H7 (cell line): ENCODE measurements at places on chromosomes 12 and 14.
A peak's percentile ranks its signal among the peaks of the same experiment; 100 is the strongest.

DNA sequence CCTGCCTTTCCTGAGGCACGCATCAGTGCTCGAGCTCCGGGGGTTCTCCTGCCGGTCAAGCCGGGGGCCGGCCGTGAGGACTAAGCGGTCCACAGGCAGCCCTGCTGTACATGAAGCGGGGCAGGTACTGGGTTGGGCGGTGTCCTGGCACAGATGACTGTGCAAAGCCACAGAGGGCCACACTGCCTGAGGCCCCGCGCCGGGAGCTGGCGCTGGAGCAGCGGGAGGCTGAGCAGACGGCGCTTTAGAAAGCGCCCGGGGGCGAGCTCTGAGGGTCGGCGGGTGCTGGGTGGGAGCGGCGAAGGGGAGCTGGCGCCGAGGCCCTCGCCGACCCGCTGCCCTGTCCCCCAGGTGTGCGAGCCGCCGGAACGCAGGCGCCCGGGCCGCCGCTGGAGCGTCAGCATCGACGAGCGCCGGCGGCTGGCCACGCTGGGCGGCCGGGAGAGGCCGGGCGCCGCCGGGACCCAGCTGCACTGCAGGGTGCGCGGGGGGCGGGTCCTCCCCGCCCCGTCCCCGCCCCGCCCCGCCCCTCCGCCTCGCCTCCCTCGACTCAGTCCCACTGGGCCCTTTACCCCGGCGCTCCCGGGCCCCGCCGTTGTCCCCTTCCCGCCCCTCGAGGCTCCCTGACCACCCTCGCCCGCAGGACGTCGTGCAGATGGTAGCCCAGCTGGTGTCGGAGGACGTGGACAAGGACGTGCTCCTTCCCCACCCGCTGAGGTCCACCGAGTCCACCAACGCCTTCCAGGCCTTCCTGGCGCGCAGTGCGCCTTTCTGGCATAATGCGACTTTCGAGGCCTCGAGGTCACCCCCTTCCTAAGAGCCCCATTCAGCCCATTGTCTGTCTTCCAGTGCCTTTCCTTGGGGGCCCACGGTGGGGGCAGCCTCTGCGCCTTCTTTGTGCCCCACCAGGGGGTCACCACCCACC lies 8.3 kb upstream of the MTA1 start:
- peak; percentile 99 for DNase-seq

DNA sequence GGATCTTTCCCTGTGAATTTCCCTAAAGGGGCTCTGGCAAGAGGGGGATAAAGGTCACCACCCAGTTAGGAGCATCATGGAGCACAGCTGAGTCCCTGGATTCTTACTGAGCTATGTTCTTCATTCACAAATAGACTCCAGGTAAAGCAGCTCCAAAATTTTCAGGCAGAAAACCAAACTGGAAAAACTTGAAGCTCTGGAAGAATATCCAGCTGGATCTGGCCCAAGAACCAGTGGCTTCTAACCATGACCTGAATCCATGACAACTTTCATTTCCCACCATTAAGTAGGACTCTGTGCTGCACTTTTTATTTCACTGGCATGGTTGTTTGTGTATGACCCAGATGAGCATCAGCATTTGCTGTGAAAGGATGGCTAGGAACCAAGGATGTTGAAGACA lies 180.4 kb upstream of the FKBP4 start:
- DNase-seq = no peak

- DNase-seq = peak; percentile 30
These were observed 1.3 kb upstream of the DYRK2 start for GRCh38 chr12:67647181-67647798.

DNA sequence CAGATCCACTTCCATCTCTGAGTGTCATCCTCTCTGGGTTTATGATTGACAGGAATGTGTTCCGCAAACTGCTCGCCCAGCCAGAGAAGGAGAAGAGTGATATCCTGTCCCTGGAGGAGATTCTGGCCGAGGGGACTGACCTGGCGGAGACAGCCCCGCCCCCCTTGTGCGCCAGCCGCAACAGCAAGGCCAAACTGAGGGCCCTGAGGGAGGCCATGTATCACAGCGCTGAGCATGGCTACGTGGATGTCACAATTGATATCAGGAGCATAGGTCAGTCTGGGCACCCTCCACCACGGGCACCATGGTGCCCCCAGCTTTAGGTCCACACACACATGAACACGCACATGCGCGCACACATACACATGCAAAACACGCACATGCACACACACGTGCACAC lies 67.5 kb upstream of the PWP1 start:
- no peak for DNase-seq

DNA sequence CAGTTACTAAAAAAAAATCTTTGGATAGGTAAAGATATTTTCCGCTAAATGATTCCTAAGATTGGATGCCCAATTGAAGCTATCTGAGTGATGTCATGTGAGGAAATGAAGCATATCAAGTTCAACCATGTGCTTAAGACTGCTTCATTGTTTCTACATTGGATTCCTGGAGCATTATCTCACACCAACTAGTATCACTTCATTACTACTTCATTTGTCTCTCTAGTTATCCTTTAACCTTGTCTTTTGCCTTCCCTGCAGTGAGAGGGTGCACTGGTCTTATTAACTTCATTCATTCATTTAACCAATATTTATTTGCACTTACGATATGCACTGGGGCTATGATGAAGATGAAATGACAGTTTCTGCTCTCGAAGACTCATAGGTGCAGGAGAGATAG lies 198.1 kb downstream of the SLC38A4 start:
- no peak for DNase-seq

DNA sequence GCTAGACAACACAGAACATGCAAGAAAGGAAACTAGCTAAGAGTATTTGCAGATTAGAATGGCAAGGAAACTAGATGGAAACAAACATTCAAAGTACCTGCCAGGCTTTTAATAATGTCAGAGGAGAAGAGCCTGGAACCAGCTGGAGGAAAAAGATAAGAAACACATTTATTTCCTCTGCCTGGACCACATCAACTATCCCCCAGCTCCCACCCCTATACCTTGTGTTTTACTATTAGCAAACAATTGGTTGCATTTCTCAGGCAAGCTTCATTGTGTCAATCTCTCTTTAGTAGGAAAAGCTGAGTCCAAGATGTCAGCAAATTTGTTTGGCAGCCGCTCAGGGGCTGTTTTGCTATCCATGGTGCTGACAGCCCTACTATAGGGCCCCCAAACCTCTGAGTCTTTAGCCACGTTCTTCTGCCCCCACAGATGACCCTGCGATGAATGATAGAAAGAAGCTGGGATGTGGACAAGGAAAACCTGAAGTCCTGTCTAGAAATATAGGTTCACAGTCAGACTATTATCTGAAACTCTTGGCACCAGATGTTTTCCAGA lies 11.6 kb upstream of the SYNDIG1L start:
- DNase-seq = peak; percentile 74

- DNase-seq = no peak
These were observed 58.9 kb downstream of the DDX51 start for GRCh38 chr12:132085291-132085635.

DNA sequence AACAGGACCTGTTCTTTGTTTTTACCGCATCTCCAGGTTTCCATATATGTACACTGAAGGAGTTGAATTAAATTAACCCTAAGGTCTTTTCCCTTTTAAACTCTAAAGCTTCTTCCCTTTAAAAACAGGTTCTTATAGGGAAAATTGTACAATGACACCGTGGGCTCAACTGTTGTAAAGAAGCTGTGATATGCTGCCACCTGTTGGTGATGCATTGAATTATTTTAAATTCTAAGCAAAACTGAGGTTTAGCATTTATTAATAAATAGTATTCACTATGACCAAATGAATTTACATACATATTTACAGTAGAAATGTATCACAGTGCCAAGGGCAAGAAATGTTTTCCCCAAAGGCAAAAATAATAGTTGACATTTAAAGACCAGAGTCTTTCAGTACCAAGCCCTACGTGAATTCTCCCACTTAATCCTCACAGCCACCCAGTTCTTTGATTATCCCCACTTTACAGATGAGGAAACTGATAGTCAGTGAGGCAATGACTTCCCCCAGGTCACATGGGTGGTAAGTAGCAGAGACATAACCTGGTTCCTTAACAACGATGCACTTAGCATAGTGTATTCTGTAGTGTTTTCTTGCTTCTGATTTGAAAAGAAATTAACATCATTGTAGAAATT lies 35.7 kb upstream of the TMEM263 start:
- DNase-seq = no peak

DNA sequence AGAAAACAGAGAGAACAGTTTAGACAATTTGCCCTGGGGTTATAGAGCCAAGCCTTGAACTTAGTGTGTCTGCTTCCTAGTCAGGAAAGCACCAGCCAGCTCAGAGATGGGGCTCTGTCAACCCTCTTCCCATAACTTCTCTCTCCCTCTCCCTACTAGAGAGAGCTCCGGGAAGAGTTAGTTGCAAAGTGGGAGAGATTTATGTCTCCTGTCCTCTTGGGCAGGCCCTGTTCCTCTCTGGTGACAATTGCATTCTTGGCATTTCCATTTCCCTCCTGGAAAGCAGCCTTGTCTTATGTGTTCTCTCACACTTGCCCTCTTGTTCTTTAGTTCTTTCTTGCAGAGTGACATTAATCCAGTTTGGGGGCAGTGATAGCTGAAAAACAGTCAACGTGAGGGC lies 42.1 kb upstream of the TUNAR start:
- DNase-seq = no peak

GRCh38 chr12:76384560-76384959 lies 36.3 kb upstream of the BBS10 start:
- DNase-seq = no peak

DNA sequence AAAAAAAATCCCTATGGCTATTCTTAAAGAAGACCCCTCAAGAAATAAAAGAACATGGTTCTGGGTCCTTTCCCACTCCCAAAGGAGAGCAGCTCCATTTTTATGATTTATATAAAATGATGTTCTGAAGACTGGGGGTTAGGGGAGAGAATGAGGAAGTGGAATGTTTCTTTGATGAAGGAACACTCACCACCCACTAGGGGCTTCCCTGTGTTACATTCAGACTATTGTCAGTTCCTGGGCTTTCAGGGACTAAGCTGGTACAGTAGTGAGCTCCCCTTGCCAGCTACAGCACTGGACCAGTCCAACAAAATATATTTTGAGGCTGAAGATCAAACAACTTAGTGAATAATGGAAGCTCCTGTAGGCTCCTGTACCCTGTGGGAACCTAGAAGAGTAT lies 98.9 kb downstream of the HMGA2 start:
- DNase-seq = no peak

DNA sequence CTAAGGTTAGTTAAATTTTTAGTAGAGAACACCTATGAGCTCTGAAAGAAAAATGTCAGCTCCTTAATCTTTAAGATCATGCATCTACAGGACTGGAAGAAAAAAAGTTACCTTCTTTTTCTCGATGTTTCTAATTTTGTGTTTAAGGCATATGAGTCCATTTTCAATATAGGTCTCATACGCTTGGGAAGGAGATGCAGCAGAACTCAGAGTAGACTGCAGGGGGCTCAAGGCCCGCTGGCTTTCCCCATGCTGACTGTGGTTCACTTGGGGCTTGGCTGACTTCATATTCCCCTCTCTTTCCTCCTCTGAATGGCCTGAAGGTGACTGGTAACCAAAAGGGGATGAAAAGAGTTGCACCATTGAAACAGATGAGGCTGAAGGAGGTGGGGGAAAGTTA lies 1.5 kb downstream of the CAPRIN2 start:
- peak; percentile 48 for DNase-seq

DNA sequence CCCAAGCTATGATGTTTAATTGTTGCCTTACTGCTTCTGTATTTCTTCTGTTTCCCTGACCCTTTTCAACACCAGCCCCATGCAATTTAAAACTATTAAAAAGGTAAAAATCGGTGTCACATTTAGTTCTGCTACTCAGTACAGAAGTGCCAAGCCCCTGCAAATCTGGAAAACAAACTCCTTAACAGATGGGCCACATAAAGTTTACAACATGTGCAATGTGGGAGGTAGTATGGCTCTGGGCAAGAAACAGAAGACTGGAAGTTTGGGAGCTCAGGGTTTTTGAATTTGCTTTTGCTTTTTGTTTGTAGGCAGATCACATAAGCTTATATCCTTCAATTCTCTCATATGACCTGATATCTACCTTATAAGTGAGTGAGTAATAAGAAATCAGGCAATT lies 404.0 kb upstream of the ATP2B1 start:
- DNase-seq = no peak

- DNase-seq = no peak
These were observed 6.1 kb downstream of the NEK9 start for GRCh38 chr14:75120541-75121291.

DNA sequence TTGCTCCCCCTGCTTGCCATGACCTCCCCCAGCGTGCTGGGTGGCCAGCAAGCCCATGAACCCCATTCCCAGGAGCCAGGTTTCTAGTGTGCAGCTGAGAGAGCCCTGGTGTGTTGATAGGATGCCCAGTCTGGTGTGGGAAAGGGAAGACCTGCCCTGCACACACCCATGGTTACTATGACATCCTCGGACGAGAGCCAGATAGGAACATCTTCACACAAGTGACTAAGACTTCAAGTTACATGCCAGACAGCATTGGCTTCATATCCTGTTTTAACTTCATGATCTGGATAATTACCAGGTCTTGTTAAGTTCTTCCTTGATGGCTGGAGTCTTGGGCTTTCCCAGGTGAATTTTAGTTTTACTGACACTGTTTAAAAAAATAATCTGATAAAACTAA lies 196.6 kb upstream of the EGLN3 start:
- no peak for DNase-seq

- DNase-seq = no peak
These were observed 191.8 kb downstream of the MSRB3 start for GRCh38 chr12:65470256-65470655.

DNA sequence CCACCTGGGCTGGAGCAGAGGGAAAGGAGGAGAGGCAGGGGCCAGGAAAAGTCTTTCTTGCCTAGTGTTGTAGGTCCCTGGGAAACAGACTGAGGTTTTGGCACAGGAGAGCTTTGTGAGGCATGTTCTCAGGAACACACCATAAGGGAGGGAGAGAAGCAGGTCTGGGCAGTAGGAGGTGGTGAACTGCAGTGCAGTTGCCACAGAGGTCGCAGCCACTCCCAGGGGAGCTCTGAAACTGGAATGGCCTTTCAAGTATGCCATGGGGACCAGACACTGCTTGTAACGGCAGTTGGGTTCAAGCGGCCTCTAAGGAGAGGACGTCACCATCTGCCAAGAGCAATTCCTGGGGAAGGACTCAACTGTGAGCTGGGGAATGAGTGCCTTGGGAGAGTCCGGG lies 35.4 kb upstream of the NKX2-8 start:
- DNase-seq = no peak

DNA sequence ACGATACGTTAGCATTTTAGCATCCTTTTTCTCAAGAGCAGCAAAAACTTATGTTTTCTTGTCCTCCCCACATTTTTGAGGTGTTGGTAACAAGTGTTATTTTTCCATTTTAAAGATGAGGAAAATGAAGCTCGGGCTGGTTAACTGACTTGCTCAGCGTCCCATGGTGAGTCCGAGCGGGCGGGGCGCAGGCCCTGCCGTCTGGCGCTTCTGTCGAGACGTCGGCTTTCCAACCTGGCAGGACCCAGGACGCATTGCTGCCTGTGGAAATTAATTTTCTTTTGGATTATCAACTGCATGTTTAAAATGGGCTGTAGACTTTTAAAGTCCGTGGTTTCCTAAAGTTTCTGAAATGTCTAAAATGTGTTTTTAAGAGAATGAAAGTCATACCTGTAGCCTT lies 30.4 kb downstream of the XRCC3 start:
- DNase-seq = no peak

GRCh38 chr14:39492267-39492666 lies 60.0 kb upstream of the FBXO33 start:
- no peak for DNase-seq

GRCh38 chr12:19620222-19620621 lies 180.9 kb downstream of the AEBP2 start:
- DNase-seq = no peak
